Activated naive CD8-positive, alpha-beta T cell treated with anti-CD3 and anti-CD28 coated beads, Interleukin-2, amount 10 ng/mL, durations not matched to agents 7 days and 5 days (primary cell): ENCODE measurements at places on chromosomes 2 and 18.

DNA sequence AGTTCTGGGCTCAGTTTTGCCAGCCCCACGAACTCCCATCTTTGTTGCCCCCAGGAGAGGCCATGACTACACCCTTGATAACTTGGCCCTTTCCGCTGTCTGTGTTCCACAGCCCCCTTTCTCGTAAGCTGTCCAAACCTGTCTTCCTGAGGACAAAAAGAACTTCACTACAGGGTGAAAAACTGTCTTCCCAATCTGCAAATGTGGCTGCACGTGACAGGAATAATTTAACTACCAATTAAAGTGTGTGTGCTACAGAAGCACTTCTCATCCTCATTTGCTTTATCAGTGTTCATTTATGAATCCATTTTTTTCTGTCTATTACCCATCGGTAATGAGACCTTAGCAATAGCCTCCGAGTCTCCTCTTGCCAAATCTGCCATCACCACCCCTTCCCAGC, 9.1 kb upstream of the ALPK2 start:
- no peak for DNase-seq

GRCh38 chr2:241736111-241736510, 1.7 kb downstream of the D2HGDH start:
- no peak for DNase-seq

- no peak for DNase-seq
Observed at GRCh38 chr2:176380341-176380740, 111.1 kb downstream of the MTX2 start.

DNA sequence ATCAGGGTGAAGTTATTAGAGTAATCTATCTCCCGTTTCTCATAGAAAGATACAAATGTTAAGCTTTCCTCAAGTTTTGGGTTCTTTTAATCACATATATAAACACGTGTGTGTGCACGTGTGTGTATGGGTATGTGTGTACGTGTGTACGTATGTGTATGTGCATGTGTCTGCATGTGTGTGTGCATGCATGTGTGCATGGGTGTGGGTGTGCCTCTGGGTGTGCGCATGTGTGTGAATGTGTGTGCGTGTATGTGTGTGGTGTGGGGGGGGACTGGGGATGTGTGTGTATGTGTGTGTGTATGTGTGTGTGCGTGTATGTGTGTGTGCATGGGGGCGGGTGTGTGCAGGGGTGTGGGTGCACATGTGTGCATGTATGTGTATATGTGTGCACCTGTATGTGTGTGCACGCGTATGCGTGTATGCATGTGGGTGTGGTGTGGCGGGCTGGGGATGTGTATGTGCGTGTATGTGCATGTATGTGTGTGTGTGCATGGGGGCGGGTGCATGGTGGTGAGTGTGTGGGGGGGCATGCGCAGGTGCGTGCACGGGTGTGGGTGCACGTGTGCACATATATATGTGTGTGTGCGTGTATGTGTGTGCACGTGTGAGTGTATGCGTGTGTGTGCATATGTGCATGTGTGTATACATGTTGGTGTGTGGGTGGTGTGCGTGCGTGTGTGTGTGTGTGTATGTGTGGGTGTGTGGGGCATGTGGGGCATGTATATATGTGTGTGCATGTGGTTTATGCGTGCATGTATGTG, 304.0 kb downstream of the MBD2 start:
- DNase-seq, result no peak

GRCh38 chr18:75290737-75291358, 80.3 kb downstream of the TSHZ1 start:
- DNase-seq, result no peak

GRCh38 chr18:57146956-57147636, at the start of gene BOD1L2:
BOD1L2 (plus strand) TSS chr18:57147087; CDS start chr18:57147313, 226 bp downstream.
- no peak for DNase-seq

DNA sequence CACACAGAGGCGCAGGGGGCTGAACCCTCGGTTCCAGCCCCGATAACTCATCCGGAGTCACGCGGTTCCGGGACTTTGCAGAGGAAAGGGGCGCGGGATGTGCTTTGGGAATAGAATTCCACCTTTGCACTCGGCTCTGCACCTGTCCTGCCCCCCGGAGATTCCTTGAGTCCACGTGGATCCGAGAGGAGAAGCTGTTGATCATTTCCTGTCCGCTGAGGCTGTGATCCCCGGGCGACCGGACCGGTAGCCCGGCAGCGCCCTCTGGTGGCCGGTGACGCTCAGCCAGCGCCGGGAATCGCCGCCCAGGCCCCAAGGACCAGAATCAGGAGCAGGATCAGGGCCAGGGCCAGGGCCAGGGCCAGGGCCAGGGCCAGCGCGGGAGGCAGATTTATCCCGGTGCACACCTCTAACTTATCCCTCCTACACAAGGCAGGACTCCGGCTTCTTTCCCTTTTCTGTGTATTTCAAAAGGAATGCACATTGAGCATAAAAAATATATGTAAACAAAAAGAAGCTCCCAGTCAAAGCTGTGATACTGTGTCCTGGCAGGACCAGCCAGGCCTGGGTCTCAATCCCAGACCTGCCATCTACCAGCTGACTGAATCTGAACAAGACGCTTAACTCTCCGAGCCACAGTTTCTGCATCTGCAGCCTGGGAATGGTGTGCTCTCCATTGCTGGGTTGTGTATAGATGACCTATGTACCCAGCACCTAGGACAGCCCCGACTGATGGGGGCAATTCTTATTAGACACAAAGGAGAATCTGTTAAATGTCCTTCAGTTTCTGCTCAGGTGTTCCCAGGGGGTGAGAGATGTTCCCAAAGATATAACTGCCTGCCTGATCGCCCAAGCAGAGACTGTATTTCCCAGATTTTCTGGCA, 8.5 kb upstream of the SPATA3 start:
- DNase-seq, result peak; percentile 92

- DNase-seq, result no peak
Observed at GRCh38 chr2:236342507-236342906, 78.3 kb upstream of the ASB18 start.

GRCh38 chr2:84278386-84278785, 180.7 kb downstream of the SUCLG1 start:
- DNase-seq, result no peak
